IPS DF 19.7 (cell line): ENCODE measurements at places on chromosomes 2 and 18.
A peak's percentile ranks its signal among the peaks of the same experiment; 100 is the strongest.

- peak; percentile 5 for DNase-seq
These were observed 419.9 kb downstream of the TGIF1 start for GRCh38 chr18:3869848-3870247.

- no peak for DNase-seq
These were observed 15.5 kb upstream of the CDC42EP3 start for GRCh38 chr2:37686792-37687526.

GRCh38 chr18:58793361-58793760 is 71.3 kb upstream of the ZNF532 start:
- DNase-seq, result no peak

GRCh38 chr2:12110074-12110473 is 363.6 kb downstream of the LPIN1 start:
- DNase-seq, result no peak

- no peak for DNase-seq
These were observed 102.4 kb downstream of the COL3A1 start for GRCh38 chr2:189076572-189076971.

- DNase-seq, result no peak
These were observed 12.4 kb upstream of the GPD2 start for GRCh38 chr2:156423674-156424282.

DNA sequence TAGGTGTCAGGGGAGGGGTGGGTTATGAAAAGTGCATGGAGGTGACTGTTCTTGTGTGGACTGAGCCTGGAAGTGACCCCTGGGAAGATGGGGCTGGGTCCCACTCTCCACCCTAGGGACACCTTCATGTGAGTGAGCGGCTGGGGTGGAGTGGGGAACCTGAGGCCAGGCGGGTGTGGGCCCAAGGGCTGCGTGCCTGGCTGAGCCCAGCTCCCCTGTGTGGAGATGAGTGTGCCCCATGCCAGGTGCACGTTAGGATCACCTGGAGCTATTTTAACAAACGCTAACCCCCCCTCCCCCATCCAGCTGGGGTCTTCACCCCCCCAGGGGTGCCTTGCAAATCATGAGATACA is 26.5 kb downstream of the ZAP70 start:
- no peak for DNase-seq

DNA sequence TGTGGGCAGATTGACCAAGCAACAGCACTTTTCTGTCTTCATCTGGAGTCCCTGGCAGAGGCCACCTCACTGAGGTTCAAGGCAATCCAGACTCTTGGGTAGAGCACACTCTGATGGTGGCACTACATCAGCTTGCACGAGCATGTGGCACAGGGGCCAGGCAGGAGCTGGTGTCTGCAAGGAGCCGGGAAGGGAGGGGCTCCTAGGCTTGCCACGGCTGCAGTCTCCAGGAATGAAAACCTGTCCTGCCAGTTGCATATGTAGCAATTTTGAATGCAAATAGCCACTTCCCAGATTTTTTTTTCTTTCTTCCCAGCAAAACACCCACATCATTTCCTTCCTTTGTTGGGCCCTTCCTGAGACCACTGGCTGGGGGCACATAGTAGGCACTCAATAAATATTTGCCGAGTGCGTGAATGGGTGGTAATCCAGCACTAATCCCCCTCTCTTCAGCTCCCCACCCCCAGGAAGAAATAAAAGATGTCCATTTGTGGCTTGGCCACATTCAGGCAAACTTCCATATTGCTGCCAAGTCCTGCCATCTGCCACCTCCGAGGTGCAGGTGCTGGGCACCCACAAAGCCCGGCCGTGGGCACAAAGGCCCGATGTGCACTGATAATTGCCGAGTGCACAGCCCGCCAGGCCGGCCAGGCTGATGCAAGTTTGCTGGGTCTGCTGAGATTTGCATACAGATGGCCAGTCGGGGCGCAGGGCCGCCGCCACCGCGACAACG is 72.4 kb downstream of the MYCN start:
- no peak for DNase-seq

GRCh38 chr2:75361486-75361885 is 162.2 kb upstream of the TACR1 start:
- DNase-seq, result no peak

DNA sequence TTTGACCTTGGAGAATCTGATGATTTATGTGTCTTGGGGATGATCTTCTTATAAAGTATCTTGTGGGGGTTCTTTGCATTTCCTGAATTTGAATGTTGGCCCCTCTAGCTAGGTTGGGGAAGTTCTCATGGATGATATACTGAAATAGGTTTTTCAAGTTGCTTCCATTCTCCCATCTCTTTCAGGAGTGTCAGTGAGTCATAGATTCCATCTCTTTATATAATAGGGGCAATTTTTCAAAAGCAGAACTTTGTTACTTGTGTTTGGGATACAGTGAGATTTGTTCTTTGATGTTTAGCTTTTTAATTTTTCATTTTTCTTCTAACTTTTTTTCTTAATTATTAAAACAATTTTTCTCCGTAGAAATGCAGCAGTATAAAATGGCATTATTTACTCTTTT is 19.4 kb downstream of the TMEM87B start:
- DNase-seq, result no peak

DNA sequence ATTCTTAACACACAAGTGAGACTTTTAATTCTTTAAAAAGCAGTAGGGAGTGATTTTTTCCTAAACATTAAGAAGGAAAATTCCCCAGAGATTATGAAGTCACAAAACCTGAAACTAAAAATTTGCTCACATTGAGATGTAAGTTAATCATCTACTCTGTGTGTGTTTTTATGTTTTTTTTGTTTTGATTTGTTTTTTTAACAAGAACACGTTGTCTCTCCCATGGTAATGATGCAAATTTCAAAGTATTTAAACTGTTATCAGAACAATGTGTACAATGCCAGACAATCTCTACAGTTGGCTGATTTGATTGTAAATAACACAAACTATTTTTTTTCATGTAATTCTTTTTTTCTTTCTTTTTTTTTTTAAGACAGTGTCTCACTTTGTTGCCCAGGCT is 71.5 kb downstream of the COLEC12 start:
- no peak for DNase-seq

DNA sequence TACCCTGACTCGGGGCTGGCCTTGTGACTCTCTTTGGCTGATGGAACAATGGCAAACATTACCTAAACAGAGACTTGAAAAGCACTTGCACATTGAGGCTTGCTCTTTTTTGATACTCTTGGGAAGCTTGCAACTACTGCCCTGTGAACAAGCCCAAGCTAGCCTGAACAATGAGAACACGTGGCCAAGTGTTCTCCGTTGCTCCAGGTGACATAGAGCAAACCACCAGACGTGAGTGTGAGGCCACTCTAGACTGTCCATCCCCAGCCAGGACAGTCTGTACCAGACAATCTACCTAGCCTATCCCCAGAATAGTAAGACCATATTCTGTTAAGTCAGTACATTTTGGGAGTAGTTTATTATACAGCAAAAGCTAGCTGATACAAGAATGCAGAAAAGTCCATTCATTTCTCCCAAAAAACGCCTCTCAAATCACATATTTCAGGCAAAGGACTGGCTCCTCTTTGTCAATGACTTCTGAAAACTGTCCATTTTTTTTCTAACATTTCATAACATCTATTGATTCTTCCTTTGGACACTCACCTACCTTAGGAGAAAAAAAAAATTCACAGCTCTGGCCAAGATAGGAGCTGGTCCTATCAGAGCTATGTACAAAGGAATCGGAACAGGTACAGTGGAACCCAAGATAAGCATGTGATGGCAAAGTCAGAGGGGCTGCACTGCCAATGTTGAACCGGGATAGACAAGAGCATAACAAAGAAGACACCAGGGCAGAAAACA is 142.1 kb upstream of the PKDCC start:
- DNase-seq, result no peak

GRCh38 chr2:222313816-222314215 is 15.0 kb upstream of the PAX3 start:
- no peak for DNase-seq

GRCh38 chr2:160375037-160375436 is 118.6 kb downstream of the RBMS1 start:
- DNase-seq, result no peak

- DNase-seq, result no peak
These were observed 65.8 kb downstream of the ALPK2 start for GRCh38 chr18:58562999-58563667.

- DNase-seq, result no peak
These were observed 61.3 kb downstream of the UBE2E3 start for GRCh38 chr2:181041661-181042060.

GRCh38 chr18:35661483-35662146 is 80.1 kb downstream of the GALNT1 start:
- no peak for DNase-seq
